Calu3 (cell line): ENCODE measurements at places on chromosomes 4 and X. TPM values are rescaled to one million over a fixed set of nuclear protein-coding genes. Genes with fewer than 3 reads are reported as not detected.

SAGE1 gene
- not detected in 2 replicates for total RNA-seq

KLF8 gene
- total RNA-seq, result 0.66 and 0.83 TPM in 2 replicates

HPGD gene
- 4.0 and 4.5 TPM in 2 replicates for total RNA-seq

GRCh38 chr4:174437749-174438148, 84.5 kb downstream of the HPGD start:
- peaks cover 15% of the 10 kb centered on the region for H3K4me1 ChIP-seq
- H3K27me3 ChIP-seq, result no peaks in the 10 kb centered on the region
- no peak overlapping the region for H3K4me3 ChIP-seq
- H3K36me3 ChIP-seq, result peaks cover 4% of the 10 kb centered on the region
- no peak overlapping the region for H3K27ac ChIP-seq

- H3K4me3 ChIP-seq, result no peak overlapping the region
- H3K4me1 ChIP-seq, result peaks cover 7% of the 10 kb centered on the region
- no peaks in the 10 kb centered on the region for H3K36me3 ChIP-seq
Measured at GRCh38 chr4:24630937-24631336, 46.6 kb upstream of the DHX15 start.

- no peaks in the 10 kb centered on the region for H3K36me3 ChIP-seq
- H3K27ac ChIP-seq, result no peak overlapping the region
- no peak overlapping the region for H3K4me3 ChIP-seq
- no peak for DNase-seq
Measured at GRCh38 chr4:15197005-15197404, 194.7 kb downstream of the CPEB2 start.

- H3K4me3 ChIP-seq, result no peak overlapping the region
- H3K4me1 ChIP-seq, result peaks cover 7% of the 10 kb centered on the region
- no peak overlapping the region for H3K27ac ChIP-seq
- no peak for DNase-seq
Measured at GRCh38 chr4:7105276-7105675, 37.4 kb upstream of the GRPEL1 start.

DNA sequence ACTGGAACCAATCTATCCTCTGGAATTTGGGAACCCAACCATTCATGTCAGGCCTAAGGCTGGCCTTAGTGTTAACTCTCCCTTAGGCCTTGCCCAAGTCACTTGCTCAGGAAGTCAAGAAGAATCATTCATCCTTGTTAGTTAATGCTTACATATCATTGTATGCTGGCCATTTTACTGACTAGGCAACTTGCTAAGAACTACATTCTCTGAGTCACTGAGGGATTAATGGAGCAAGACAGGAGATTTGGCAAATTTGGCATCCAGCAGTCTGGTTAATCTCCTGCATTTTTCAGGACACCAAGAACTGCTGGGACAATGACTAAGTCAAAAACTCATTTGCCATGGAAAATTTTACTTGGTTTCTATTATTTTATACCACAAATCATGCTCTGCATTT, 115.8 kb upstream of the DDIT4L start:
- no peak for DNase-seq
- no peaks in the 10 kb centered on the region for H3K36me3 ChIP-seq
- no peak overlapping the region for H3K4me3 ChIP-seq
- H3K27ac ChIP-seq, result no peak overlapping the region
- no peaks in the 10 kb centered on the region for H3K4me1 ChIP-seq

GRCh38 chr4:56768763-56769162, 52.7 kb downstream of the SPINK2 start:
- no peaks in the 10 kb centered on the region for H3K36me3 ChIP-seq
- DNase-seq, result no peak
- H3K4me3 ChIP-seq, result no peak overlapping the region

DNA sequence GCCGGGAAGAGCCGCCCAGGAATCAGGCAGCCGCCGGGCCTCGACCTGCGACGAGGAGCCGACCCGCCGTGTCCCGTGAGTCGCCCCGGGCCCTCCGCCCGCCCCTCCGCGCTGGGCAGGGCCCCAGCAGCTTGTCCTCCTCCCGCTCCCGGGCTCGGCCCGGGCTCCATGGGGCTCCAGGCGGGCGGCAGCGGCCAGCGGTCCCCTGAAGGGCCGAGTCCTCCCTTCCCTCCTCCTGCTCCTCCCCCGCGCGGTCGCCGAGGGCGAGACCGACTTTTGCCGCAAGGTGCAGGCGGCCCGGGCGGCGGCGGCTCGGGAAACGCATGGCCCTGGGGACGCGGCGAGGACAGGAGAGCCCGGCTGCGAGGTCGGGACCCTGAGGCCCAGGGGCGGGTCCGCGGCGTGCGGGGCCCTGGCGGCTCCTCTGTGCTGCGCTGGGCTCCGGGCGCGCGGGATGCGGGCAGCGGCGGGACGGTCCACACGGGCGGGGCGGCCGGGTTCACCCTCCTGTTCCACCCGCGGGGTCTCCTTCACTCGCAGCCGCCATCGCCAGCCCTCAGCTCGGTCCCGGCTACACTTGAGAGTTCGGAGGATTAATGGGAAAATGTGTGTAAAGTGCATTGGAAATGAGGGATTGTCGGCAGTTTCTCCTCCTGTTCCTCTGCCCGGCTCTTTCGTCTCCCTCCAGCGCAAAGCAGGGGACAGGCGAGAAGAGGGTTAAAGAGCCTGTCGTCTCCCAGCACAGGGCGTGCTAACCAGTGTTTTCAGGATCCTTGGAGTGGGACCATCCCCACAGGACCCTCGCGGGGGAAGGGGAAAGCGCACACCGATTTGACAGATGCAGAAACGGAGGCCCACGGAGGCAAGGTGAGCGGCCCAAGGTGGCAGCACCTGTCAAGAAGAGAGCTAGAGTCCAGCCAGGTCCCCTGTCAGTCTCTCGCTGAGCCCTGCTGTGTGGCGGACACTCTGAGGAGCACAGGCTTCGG, 16.6 kb upstream of the ZNF718 start:
- H3K4me1 ChIP-seq, result no peaks in the 10 kb centered on the region
- DNase-seq, result no peak
- no peak overlapping the region for H3K27ac ChIP-seq
- H3K27me3 ChIP-seq, result no peaks in the 10 kb centered on the region
- H3K36me3 ChIP-seq, result peaks cover 5% of the 10 kb centered on the region

DNA sequence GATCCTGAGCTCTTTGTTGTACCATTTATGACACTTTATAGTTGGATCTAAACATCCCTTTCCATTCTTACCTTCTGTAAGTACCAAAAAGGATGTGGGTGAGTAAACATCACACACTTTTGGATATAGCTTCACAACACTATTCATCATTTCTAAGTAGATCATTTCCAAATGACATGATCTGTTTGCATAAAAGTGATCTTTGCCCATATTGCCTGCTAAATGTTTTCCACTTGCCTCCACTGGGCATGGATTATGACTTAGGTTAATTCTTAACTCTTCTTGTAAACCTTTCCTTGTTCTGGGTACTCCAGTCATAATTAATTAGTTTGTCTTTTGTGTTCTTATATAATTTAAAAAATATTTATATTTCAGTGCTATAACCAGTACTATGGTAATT, 244.9 kb upstream of the AGA start:
- no peak overlapping the region for H3K4me3 ChIP-seq
- no peaks in the 10 kb centered on the region for H3K4me1 ChIP-seq
- no peak overlapping the region for H3K27ac ChIP-seq
- H3K36me3 ChIP-seq, result no peaks in the 10 kb centered on the region
- no peak for DNase-seq
- no peaks in the 10 kb centered on the region for H3K27me3 ChIP-seq
